T follicular helper cell (primary cell): ENCODE measurements at places on chromosomes 7 and 10.
A peak's percentile ranks its signal among the peaks of the same experiment; 100 is the strongest.

DNA sequence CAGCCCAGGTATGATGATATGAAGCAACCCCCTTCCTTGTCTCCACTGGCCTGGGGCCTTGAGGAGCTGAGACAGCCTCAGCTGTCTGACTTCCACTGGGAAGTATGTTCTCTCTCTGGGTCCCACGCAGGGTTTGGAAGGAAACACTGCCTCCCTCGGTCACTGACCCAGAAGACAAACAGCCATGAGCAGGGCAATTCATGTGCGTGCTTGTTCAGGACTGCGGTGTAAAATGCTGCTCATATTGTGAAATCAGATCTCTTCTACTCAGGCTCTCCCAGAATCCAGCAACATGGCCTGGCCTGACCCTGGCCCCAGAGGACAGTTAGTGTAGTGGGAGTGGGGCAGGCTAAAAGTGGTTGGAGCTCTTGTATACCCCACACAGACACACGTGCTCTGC, 2.8 kb downstream of the CLCN1 start:
- DNase-seq, result no peak

GRCh38 chr7:82249979-82250378, 193.6 kb downstream of the CACNA2D1 start:
- DNase-seq, result no peak

- no peak for DNase-seq
Measured at GRCh38 chr10:93773120-93773519, 15.4 kb downstream of the LGI1 start.

- no peak for DNase-seq
Measured at GRCh38 chr10:133616371-133617130, 10.0 kb downstream of the FRG2B start.

DNA sequence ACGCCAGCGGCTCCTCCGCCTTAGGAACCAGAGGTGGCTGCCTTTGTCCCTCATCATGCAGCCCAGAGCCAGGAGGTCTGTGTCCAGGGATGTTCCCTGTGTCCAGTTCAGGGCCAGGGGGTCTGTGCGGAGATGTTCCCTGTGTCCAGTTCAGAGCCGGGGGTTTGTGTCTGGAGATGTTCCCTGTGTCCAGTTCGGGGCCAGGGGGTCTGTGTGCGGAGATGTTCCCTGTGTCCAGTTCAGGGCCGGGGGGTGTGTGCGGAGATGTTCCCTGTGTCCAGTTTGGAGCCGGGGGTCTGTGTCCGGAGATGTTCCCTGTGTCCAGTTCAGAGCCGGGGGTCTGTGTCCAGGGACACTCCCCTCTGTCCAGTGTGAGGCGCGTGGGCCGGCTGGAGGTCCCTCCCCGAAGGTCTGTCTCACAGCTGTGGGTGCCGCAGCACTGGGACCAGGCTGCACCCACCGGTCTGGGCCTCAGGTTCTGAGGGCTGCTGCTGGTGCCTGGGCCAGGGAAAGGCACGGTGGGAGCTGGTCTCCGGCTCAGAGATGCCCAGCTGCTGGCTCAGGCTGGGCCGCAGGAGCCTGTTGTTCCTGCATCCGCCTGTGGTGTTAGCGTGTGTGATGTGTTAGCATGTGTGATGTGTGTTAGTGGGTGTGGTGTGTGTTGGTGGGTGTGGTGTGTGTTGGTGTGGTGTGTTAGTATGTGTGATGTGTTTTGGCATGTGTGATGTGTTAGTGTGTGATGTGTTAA, 67.9 kb upstream of the CFAP46 start:
- DNase-seq, result no peak

GRCh38 chr7:139582130-139582650, 58.7 kb downstream of the CLEC2L start:
- no peak for DNase-seq

DNA sequence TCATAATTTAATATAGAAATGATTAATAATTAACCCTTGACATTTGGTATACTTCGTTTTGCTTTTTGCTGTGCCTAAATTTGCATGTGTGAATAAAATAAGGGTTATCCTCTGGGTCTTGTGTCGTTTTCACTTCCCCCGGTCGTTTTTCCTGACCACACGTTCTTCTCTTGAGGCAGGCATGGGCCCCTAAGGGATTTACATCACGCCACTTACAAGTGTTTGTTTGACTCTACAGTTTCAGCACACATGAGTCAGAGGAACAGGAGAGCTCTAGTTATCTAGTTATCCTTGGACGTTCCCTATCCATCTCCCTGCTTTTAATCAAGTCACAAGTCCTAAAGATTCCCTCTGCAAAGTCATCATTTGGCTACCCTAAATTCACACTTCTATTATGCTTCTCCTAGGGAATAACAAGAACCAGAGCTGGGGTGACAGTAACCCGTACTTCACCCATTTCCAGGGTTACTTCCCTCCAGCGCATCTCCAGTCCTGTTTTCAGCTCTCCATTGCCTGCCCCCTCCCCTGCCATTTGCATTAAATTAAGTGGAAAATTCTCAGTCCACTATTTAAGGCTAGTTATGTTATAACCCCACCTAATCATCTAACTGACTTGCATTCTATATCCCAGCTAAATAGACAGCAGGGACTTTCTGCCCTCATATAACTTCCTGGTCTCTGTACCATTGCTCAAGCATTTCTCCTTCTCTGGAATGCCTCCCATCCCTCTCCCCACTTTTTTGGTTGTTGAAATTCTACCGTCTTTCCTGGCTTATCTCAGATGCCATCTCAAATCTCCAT, 206.9 kb downstream of the PTEN start:
- DNase-seq, result no peak

- no peak for DNase-seq
Measured at GRCh38 chr7:4025694-4026615, 656.1 kb upstream of the FOXK1 start.

DNA sequence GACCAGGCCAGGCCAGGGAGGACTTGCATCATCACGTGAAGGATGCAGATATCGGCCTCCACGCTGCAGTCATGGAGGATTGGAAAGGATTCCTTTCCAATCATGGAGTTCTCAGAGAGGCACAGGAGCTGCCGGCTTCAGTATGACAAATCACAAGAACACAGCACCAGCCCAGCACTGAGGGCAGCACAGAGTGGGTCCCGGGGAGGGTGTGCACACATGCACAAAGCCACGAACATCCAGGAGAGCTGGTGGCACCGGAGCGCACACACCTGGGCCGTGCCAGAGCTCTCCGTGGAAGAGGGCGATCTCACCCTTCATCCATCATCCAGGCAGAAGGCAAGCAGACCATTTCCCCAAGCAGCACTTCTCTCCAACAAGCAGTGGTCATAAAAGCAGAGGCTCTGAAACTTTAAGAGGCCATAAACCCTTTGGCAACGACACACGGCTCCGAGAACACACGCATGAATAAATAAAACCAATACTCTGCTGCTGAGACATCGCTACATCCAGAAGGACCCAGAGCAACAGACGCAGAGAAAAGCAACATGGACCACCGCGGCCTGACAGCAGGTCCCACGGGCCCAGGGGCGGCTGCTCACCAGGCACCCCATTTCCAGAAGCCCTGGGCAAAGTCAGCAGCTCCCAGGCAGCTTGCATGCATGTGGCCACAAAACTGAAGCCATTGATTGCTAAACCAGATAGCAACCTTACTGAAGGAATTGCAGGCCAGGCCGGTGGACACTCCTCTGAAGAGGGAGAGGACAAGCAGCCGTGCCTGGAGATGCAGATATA, 180.8 kb downstream of the USP6NL start:
- no peak for DNase-seq

DNA sequence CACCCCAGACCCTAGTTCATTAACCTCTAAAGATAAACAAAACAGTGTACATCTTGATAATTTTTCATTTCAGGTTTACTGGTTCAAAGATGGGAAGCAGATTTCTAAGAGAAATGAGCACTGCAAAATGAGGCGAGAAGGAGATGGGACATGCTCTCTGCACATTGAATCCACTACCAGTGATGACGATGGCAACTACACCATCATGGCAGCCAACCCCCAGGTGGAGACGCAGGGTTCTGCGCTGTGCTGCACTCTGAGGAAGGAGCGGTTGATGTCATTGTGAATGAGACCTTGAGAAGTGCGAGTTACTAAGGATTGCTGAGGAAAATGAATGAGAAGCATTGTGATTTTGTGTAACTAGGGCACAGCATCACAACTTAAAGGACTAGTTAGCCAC, 37.6 kb downstream of the ATOH7 start:
- DNase-seq, result no peak

DNA sequence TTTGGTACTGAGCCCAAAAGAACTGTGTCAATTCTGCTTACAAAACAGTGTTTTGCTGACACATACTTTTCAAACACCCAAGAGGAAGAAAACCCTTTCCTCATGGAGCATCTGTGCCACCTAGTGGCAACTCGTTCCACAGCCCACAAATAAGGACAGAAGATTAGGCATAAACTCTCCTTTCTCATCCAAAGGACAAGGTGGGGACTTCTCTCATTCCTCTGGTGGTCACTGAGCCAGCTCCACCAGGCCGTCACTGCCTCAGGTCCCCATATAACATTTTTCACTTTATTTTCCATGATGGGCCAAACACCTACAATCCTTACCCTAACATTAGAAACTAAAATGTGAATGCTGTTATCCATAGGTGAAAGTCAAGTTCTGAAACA, 76.9 kb downstream of the RNF216 start:
- DNase-seq, result peak; percentile 69

DNA sequence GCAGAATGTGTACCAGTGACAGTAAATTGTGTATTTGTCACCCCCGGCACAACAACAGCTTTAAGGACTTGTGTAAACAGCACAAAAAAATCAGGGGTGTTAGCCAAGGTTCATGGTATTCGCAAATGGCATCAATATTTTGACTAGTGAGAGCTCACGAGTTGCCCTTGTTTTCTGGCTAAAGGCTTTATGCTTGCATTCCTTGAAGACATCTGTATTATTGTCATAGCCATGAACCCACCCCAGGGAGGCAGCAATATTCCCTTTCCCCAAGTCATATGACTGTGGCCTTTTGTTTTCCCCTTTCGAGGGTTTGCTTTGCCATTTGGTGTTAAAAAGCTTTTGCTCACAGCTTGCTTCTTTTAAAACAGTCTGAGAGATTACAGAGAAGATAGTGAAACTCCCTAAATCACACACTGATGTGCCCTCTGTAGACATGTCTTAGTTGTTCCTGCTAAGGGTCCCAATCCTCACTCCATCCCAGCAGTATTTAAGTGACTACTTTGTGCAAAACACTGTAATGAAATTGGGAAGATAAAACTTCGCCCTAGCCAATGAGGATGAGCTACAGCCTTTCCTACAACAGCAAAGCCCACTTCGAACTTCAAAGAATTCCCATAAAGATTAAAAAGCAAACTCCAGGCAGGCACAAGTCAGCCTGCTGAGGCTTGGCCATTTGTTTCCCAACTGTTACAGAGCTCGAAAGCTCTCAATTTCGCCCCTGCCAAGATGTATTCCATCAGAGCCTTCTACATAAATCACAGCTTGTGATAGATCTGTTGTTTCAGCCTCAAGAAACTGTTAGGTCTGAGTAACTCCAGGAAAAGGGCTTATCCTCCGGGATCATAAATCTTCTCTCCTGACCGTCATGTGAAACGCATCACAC, 172.3 kb downstream of the ADAM12 start:
- DNase-seq, result no peak

DNA sequence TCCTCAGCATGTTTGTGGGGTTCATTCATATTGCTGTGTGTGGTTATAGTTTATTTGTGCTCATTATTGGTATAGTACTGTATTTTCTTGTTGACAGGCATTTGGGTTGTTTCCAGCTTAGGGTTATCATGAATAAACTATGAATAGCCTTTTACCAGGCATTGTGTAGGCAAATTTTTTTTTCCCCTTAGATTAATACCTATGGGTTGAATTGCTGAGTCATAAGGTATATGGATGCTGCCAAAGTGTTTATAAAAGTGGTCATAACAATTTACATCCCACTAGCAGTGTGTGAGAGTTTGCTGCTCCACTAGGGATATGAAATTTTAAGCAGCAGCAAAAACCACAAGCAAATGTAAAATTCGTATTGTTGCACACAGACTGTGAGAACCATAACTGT, 175.0 kb downstream of the PLPP4 start:
- no peak for DNase-seq
